ENCODE measurements at places on chromosomes 16 and 17.

GRCh38 chr16:2969545-2970521 lies 685 bp downstream of the PAQR4 start:
- no peak overlapping the region for H3K27ac ChIP-seq
- H3K27me3 ChIP-seq, result peaks cover 24% of the 10 kb centered on the region
- DNase-seq, result peak; percentile 80
- H3K4me1 ChIP-seq, result no peaks in the 10 kb centered on the region
- peak overlapping the region; percentile 73 for H3K4me3 ChIP-seq

DNA sequence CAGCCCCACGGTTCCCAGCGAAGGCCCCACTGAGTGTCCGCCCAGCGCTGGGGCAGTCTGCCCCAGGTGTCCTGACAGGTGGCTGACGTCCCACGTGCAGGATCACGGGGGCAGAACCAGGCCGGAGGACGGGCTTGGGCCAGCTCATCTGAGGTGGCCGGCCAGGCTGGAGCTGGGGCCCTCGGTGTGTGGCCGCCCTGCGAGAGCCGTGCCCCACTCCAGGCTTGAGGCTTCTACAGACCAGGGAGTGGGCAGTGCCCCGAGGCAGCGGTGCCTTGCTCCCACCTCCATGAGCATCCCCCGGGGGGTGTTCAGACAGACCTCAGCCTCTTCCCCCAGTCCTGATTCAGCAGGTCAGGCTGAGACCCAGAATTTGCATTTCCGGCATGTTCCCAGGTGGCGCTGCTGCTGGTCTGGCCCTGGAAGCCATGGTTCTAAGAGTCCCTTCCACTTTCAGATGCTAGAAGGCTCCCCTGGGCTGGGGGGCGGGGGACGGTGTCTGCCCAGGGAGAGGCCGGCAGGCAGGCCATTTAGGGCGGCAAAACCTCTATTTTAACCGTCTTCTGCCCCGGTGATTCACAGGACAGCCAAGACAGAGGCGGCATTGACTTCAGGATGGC lies 35.4 kb upstream of the PABPN1L start:
- no peak overlapping the region for H3K4me3 ChIP-seq
- H3K27ac ChIP-seq, result no peak overlapping the region
- H3K27me3 ChIP-seq, result no peaks in the 10 kb centered on the region
- no peaks in the 10 kb centered on the region for H3K36me3 ChIP-seq

GRCh38 chr16:78289844-78290277 lies 190.4 kb downstream of the WWOX start:
- H3K27ac ChIP-seq, result no peak overlapping the region
- H3K4me1 ChIP-seq, result no peaks in the 10 kb centered on the region
- no peak overlapping the region for H3K4me3 ChIP-seq
- DNase-seq, result no peak
- no peaks in the 10 kb centered on the region for H3K36me3 ChIP-seq

- no peaks in the 10 kb centered on the region for H3K36me3 ChIP-seq
- no peaks in the 10 kb centered on the region for H3K27me3 ChIP-seq
- peaks cover 41% of the 10 kb centered on the region for H3K4me1 ChIP-seq
Observed at GRCh38 chr17:45225964-45226530, 4.4 kb downstream of the FMNL1 start.

DNA sequence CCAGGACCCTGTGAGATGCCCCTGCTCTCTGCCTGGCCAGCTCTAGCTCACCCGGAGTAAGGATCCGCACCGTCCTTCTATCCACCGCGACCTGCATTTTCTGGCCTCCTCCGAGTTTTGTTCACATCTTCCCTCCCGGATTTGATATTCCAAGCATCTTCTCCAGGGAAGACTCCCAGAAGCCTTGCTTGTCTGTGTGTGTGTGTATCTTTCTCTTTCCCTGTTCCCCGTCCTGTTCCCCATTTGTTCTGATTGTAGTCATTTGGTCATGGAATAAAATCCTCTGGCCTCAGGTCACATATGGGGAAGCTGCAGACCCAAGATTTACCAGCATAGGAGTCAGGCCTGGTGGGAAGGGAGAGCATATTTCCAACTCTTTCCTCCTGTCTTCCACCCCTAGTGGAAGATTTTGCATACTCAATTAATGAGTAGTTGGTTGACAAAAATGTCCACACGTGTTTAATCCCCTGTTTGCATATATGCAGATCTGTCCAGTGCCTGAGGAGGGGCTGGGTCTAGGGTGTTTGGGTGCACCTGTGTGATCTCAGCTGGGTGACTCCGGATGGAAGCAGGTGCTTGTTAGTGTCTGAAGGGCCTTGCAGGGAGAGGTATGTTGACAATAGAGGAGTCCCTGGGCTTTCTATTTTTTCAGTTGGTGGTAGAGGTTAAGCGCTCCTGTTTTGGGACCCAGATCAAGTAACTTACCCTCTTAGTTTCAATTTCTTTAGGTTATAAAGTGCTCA lies 1.9 kb downstream of the PRAC1 start:
- H3K4me1 ChIP-seq, result no peaks in the 10 kb centered on the region
- no peak overlapping the region for H3K4me3 ChIP-seq
- no peaks in the 10 kb centered on the region for H3K36me3 ChIP-seq
- no peak overlapping the region for H3K27ac ChIP-seq
- DNase-seq, result no peak

DNA sequence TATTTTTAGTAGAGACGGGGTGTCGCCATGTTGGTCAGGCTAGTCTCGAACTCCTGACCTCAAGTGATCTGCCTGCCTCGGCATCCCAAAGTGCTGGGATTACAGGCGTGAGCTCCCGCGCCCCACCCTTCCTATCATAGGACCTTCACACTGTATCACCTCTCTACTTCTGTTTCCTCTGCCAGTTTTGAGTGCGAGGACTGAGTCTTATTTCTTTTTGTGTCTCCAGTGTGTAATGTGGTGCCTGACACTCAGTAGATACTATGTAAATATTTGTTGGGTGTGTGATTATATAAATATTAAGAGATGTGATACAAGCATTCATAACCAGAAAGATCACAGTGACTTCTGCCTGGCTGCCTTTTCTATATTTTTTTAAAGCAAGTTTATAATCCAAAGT lies 10.5 kb downstream of the PRKCA start:
- H3K27ac ChIP-seq, result no peak overlapping the region
- no peak for DNase-seq

GRCh38 chr17:48930435-48930873 lies 14.2 kb downstream of the SNF8 start:
- H3K27me3 ChIP-seq, result no peaks in the 10 kb centered on the region
- no peak overlapping the region for H3K4me3 ChIP-seq
- no peak for DNase-seq
- H3K27ac ChIP-seq, result 0 out of 2 replicates have a peak overlapping the region, but pooled peaks have one; percentile 3
- H3K4me1 ChIP-seq, result no peaks in the 10 kb centered on the region

DNA sequence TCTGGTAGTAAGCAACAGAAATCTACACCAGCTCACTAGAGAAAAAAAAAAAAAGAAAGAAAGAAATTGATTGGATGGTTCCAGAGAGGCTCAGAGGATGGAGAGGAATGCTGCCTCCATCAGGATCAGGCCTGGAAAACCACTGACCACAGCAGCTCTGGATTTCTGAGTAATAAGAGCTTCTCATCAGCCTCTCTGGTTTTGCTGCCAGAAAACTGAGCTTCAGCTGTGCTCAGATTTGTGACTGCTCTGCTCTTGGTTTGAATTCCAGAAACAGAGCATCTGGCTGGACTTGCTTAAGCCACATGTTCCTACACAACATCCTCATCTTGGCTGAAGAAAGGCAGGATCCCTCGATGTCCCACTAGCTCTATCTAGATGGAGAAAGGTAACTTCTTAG lies 25.9 kb downstream of the IRX6 start:
- H3K27ac ChIP-seq, result no peak overlapping the region
- H3K4me1 ChIP-seq, result no peaks in the 10 kb centered on the region
- no peak overlapping the region for H3K4me3 ChIP-seq
- no peaks in the 10 kb centered on the region for H3K27me3 ChIP-seq

- peak; percentile 96 for DNase-seq
- no peak overlapping the region for H3K4me3 ChIP-seq
- 0 out of 2 replicates have a peak, but pooled peaks cover 8% of the 10 kb centered on the region for H3K27me3 ChIP-seq
- H3K4me1 ChIP-seq, result peaks cover 4% of the 10 kb centered on the region
- no peaks in the 10 kb centered on the region for H3K36me3 ChIP-seq
Observed at GRCh38 chr17:74605361-74605760, 13.3 kb upstream of the CD300LD start.

DNA sequence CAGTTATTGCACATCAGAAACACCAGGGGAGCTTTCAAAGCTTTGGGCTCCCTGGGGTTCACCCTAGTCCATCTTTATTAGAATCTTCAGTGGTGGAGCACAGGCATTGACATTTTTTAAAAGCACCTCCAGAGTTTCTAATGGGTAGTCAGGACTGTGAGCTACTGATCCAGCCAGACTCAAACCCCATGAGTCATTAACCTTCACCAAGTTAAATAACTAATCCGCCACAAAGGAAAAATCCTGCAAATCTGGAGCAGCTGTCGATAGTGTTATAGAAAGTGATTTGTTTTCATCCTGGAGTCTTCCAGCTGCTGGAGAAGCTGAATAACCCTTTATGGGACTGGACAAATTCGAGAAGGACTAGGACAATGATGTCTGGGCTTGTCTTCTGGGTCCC lies 93.2 kb upstream of the PIRT start:
- no peaks in the 10 kb centered on the region for H3K4me1 ChIP-seq
- H3K4me3 ChIP-seq, result no peak overlapping the region
- no peak for DNase-seq
- H3K27ac ChIP-seq, result no peak overlapping the region
- H3K27me3 ChIP-seq, result no peaks in the 10 kb centered on the region

GRCh38 chr17:38558728-38559050 lies 47.1 kb downstream of the SRCIN1 start:
- peaks cover 4% of the 10 kb centered on the region for H3K4me1 ChIP-seq
- H3K36me3 ChIP-seq, result no peaks in the 10 kb centered on the region
- peak overlapping the region; percentile 70 for H3K4me3 ChIP-seq
- DNase-seq, result no peak
- no peak overlapping the region for H3K27ac ChIP-seq

DNA sequence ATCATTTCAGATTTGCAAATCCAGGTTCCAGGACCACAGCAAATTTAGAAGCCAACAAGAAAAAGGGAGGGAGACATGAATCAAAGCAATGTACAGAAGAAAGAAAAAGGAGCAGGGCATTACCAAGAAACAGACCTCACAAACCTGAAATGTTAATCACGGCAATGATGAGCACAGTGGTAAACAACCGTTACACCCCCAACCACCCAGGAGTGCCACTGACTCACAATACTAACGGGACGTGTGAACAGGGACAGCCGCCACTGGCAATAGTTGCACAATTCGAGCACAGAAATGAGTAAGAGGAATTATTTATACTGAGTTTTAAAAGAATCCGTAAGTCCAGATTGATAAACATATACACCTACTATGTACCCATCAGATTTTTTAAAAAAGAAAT lies 13.8 kb downstream of the USP22 start:
- peak overlapping the region; percentile 80 for H3K27ac ChIP-seq
- peaks cover 24% of the 10 kb centered on the region for H3K36me3 ChIP-seq
- H3K4me1 ChIP-seq, result peaks cover 31% of the 10 kb centered on the region
- no peaks in the 10 kb centered on the region for H3K27me3 ChIP-seq

GRCh38 chr16:6846452-6846851 lies 486.2 kb upstream of the RBFOX1 start:
- no peak overlapping the region for H3K27ac ChIP-seq
- H3K4me1 ChIP-seq, result no peaks in the 10 kb centered on the region
- no peak overlapping the region for H3K4me3 ChIP-seq
- no peak for DNase-seq
- no peaks in the 10 kb centered on the region for H3K27me3 ChIP-seq
- no peaks in the 10 kb centered on the region for H3K36me3 ChIP-seq

DNA sequence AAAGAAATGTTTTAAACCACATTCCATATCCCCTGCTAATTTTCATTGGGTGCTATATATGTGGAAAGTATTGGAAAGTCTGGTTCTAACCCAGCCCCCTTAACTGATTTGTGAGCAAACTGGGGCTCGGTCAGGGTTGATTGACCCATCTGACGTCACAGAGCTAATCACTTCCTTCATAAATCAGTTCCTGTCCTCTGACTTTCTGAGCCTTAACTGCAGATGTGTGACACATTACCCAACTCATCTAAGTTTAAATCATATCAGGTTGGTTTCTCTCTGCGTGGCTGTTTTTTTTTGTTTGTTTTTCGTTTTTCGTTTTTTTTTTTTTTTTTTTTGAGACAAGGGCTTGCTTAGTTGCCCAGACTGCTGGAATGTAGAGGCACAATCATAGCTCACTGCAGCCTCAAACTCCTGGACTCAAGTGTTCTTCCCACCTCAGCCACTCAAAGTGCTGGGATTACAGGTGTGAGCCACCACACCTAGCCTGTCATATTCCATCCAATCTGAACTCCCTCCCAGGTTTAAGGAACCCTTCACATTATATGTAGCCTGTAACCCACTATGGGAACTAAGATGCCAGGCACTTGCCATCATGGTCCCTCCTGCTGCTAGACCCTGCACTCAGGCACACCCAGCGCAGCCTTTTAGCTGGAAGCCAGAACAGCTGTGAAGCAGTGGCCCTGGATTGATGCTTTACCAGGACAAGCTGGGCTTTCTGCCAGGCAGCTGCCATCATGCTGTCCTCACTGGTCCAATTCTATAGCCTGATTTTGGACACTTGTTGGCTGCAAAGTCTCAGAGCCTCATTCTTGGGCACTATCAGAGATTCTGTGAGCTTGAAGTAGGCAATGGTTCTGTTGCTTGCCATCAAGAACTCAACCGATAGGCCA lies 6.9 kb upstream of the BPTF start:
- DNase-seq, result no peak
- H3K4me1 ChIP-seq, result no peaks in the 10 kb centered on the region
- H3K36me3 ChIP-seq, result no peaks in the 10 kb centered on the region
- H3K27ac ChIP-seq, result no peak overlapping the region
- H3K27me3 ChIP-seq, result no peaks in the 10 kb centered on the region
